ENCODE measurements at places on chromosomes 4 and X.

DNA sequence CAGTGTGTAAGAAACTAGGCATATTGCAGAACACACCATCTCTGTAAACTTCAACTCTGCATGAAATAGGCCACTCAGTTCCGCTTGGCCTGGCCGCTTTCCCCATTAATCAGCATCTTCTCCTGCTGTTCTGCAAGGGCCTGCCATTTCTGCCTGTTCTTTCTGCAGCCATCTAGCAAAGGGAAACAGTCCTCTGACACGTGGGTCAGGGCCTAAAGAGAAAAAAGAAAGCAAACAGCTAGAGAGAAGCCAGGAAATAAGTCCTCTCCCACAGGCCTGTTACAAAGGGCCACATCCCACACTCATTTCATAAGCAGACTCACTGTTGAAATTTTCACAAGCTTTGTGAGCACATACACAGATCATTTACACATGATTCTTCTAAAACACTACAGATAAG lies 130.1 kb downstream of the PDE5A start:
- DNase-seq, result no peak

DNA sequence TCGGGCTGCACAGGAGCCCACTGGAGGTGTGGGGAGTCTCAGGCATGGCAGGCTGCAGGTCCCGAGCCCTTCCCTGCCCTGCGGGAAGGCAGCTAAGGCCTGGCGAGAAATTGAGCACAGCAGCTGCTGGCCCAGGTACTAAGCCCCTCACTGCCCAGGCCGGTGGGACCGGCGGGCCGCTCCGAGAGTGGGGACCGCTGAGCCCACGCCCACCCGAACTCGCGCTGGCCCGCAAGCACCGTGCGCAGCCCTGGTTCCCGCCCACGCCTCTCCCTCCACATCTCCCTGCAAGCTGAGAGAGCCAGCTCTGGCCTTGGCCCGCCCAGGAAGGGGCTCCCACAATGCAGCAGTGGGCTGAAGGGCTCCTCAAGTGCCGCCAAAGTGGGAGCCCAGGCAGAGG lies 82.0 kb upstream of the NEIL3 start:
- no peak for DNase-seq

- no peak for DNase-seq
These were observed 83.6 kb downstream of the DNAAF6 start for GRCh38 chrX:107290019-107290418.

DNA sequence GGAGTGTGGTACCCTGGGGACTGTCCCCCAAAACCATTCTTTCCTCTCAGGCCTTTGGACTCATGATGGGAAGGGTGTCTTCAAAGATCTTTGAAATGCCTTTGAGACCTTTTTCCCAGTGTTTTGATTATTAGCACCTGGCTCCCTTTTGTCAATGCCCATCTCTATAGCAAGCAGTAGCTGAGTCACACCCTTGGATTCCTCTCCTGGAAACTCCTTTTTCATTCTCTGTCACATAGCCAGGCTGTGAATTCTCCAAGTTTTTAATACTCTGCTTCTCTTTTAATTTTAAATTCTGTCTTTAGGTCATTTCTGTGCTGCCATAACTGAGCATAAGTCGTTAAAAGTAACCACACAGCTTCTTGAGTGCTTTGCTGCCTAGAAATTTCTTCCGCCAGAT lies 29.7 kb downstream of the IL21 start:
- no peak for DNase-seq

DNA sequence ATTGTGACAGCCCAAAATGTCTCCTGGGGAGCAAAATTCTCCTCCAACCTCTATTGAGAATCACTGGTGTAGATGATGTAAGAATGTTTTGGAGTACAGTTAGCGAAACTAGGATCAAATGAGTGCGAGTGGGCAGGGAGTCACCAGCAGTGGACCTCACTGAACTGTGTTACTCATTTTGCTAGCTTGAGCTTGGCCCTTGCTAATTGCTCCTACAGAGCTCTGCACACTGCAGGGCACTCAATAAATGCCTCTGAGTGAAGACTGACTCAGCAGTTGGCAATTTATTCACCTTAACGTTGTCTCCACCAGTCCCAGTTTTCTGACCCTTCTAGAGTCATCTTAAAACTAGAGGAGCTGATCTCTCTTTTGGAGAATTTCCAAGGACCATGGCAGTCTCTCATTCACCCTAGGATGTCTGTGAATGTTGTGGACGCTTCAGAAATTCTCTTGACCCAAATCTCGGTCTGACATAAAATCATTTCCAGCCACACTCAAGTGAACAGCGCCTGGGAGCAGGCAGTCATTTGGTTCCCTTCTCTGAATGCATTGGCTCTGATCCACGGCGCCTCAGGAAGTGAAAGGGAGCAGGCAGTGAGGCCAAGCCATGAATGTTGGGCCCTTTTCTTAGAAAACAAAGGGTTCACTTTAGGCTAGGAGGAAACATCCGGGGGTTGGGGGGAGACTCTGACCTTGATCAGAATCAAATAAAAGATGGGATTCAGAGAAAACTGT lies 148.1 kb downstream of the NWD2 start:
- DNase-seq, result no peak

GRCh38 chr4:168832763-168833575 lies 177.1 kb downstream of the CBR4 start:
- no peak for DNase-seq

- no peak for DNase-seq
These were observed 16.0 kb upstream of the MXD4 start for GRCh38 chr4:2277956-2278355.

- no peak for DNase-seq
These were observed 10.0 kb upstream of the LNX1 start for GRCh38 chr4:53601251-53601764.

DNA sequence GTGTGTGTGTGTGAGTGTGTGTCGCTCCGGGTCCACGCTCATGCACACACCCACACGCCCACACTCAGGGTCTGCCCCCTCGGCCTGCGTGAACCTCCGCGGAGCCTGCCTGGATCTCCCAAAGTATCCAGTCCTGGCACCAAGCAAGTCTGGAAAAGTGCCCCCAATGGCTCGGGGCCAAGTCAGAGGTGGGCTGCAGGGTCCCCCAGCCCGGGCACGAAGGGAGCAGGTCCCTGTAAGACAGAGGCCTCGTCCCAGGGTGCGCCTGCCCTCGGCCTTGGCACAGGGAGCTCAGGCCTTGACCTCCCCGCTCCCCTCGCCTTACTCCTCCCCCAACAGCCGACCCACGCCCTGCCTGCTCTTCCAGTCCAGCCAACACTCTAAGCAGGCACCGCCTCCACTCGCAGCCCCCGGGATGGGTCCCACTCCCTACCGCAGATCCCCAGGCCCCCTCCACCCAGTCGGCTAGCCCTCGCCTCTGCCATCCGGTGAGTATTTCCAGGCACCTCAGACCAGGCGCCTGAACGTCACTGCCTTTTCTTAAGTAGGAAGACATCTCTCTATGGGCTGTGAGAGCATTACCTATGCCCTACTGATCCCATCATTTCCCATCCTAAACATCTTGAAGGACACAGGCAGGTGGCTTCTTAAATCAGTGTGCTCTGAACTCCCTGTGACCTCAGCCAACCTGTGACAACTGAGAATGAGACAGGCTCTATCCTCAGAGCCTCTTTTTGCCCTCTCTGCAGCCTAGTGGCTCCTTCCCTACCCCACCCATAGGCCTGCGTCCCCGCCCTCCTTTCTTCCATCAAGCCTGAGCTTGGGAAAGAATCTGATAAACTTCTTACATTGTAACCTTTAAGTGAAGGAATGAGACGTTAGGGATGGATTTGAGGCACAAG lies 704 bp downstream of the FAM114A1 start:
- no peak for DNase-seq

GRCh38 chrX:97482666-97483300 lies 599.1 kb downstream of the RPA4 start:
- DNase-seq, result no peak

- DNase-seq, result no peak
These were observed 14.2 kb downstream of the VEGFC start for GRCh38 chr4:176778491-176778890.

DNA sequence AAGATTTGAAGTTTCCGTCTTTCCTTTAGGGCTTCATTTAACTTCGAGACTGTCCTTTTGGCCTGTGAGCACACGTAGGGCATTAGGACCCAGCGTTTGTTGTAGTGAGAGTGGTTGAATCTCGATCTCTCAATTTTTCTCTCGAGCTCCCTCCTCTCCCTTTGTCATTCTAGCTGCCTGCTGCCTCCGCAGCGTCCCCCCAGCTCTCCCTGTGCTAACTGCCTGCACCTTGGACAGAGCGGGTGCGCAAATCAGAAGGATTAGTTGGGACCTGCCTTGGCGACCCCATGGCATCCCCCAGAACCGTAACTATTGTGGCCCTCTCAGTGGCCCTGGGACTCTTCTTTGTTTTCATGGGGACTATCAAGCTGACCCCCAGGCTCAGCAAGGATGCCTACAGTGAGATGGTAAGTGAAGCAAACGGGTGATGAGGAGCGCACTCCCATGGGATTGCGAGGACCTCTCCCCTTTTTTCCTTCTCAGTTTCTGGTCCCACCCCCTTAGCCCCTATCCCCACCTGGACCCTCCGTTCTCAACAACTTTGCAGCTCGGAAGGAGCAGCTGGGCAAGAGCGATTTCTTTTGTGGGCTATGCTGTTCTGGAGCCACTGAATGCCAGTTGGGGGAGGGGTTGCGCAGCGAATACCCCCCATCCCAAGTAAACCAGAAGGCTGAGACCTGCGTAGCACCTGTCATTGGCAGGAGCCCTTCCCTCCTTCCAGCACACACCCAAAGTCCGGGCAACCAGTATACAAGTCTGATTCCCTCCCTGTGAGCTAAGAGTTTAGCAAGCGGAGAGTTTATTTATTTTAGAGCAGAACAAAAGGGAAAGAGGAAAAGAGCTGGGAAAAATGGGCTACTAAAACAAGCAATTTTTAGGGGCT lies at the start of gene TMEM35A:
Gene TMEM35A, plus strand, starts transcription at position 164 of the 883 bp plus-strand sequence. Its CDS starts 124 bp downstream, at position 288.
- DNase-seq, result no peak

- no peak for DNase-seq
These were observed 101.9 kb upstream of the SFRP2 start for GRCh38 chr4:153890761-153891160.

DNA sequence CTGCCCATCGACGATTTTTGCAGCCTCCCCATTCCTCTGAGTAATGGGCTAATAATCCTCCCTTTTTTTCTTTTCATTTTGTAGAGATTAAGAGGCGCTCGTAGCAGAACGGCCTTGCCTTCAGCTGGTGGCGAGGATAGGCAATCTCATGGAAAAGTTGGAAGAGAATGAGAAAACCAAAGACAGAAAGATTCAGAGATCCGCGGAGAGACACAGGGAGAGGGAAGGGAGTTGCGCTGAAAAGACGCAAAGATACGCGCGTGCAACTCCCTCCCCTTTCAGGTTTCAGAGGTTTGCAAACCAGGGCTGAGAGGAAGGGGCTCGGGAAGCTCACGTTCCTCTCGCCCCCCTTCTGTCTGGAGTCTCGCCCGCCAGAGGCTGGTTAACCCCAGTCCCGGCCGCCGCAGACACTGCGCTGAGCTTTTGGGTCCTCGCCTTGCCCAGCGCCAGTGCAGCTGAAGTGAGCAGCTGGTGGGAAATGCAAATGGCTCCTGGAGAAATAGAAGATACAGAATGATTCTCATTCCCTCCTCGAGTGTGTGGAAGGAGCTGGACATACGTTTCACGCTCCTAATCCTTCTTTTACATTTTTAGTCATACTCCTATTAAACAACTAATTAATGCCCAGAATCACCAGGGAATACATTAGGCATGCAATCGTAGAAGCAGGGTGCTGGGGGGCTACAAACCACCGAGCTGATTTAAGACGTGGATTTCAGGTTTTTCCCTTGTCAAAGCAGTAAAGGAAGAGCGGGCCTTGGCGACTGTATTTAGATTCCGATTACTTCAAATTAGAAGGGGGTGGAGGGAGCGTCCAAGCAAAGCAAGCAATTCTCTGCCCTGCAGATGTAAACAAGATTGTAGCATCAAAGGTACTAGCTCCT lies 16.6 kb upstream of the PITX2 start:
- DNase-seq, result no peak

DNA sequence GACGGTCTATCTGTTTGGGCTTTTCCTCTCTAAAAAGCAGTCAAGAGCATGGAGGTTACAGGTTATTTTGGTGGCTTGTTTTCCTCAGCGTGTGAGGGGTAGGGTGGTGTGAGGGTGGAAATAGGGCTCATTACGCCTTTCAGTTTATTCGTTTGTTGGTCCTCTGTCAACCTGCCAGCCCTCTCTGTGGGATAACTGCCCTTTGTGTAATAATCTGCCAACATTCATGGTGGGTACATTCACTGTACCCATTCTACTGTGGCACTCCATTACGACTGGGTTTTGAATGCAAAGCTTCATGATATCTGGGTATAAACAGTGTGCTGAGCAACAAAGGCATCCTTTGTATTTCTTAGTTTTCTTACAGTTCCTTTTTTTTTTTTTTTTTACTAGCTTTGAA lies 136.4 kb downstream of the ADGRL3 start:
- DNase-seq, result no peak

DNA sequence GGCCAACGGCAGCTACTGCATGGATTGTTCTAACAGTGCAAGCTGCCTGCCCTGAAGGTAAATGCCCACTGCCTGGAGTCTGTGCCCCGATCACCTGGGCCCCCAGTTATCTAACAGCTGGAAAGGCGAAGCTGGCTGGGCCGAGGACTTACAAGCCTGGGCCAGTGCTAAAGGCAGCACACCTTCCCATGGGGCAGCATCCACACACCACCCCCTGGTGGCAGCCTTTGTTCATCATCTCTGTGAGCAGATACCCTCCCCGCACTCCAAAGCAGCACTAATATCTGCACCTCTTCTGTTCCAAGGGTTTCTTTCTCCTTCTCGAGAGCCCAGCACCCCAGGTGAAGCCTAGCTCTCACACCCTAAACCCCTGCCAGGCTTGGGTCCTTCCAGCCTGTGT lies 7.6 kb downstream of the SLC2A9 start:
- peak; percentile 35 for DNase-seq

- peak; percentile 26 for DNase-seq
These were observed 81.7 kb downstream of the RELL1 start for GRCh38 chr4:37604461-37604860.

DNA sequence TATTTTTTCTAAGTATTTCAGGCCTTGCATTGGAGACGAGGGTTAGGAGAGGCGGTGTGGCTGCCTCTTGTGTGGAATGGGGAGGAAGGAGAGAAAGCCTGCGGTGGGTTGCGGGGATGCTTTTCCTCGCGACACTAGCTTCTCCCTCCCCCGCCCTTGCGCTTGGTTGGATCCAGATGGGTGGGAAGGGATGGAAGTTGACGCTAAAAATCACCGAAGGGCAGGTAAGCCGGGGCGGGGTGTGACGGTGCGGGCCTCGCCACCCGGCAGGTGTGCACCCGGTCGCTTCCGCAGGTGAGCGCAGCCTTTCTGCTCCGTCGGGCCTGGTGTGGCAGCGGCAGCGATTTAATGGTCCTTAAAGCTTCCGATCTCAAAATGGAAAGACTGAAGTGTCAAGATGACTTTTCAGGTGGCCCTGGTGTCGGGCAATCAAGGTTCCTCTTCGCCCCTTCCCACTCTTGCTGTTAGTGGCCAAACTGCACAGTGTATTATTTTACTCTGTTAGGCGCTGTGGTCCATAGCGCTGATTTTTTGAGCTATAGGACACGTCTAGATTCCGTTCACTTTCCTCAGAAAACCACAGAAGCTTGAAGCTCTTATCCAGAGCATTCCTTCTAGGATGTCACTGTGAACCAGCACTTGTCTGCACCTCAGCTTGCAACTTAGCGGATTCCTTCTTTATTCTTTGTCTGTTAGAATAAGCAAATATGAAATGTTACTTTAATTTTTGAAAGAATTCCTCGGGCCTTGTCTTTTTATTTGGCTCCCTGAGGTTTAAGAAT lies 765 bp downstream of the ENOPH1 start:
- no peak for DNase-seq

- DNase-seq, result no peak
These were observed 10.9 kb upstream of the CPLX1 start for GRCh38 chr4:836750-837301.

Data from activated CD4-positive, alpha-beta T cell treated with anti-CD3 and anti-CD28 coated beads, Interleukin-2, Interleukin-4, amounts not matched to agents 100 ng/mL and 50 ng/mL, durations not matched to agents 16 hours and 8 hours (primary cell).